ENCODE measurements at places on chromosomes 3 and 15. TPM values are rescaled to one million over a fixed set of nuclear protein-coding genes. Genes with fewer than 3 reads are reported as not detected.
A peak's percentile ranks its signal among the peaks of the same experiment; 100 is the strongest.

GRCh38 chr3:70053293-70053692 is 53.8 kb downstream of the SAMMSON start:
- DNase-seq = no peak

- DNase-seq = no peak
Observed at GRCh38 chr3:4138786-4139431, 164.3 kb upstream of the SETMAR start.

GRCh38 chr3:113897373-113897777 is 50.4 kb upstream of the ZDHHC23 start:
- peak; percentile 65 for DNase-seq

- no peak for DNase-seq
Observed at GRCh38 chr15:97998307-97999071, 38.0 kb downstream of the ARRDC4 start.

- no peak for DNase-seq
Observed at GRCh38 chr3:43892061-43892460, 201.3 kb downstream of the ABHD5 start.

DNA sequence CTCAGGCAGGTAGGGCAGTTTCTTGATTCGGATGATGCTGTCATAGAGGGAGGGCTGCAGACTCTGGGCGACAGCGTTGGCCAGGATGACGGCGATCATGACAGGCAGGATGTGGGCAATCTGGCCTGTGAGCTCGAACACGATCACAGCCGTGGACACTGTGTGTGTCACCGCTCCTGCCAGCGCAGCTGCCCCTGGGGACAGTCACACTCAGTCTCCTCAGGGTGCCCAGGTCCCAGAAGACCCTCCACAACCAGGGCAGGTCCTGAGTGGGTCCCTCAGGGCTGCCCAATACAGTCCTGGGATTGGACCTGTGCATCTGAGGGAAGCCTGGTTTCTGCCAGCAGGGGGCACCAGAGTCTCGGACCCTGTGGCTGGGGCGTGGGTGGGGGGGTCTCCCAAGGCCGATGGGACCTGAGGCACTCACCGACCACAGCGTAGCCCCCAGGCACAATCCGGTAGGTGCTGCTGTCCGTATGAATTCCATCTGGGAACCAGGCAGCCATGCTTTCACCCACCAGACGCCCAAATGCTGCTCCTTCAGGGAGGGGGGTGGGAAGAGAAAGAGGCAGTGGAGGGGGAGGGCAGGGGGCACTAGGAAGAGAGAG is 7.2 kb downstream of the CLCN2 start:
- peak; percentile 82 for DNase-seq

- peak; percentile 27 for DNase-seq
Observed at GRCh38 chr3:197674741-197675562, 61.8 kb downstream of the RUBCN start.

GRCh38 chr3:125398952-125399351 is 23.8 kb upstream of the ZNF148 start:
- DNase-seq = no peak

DNA sequence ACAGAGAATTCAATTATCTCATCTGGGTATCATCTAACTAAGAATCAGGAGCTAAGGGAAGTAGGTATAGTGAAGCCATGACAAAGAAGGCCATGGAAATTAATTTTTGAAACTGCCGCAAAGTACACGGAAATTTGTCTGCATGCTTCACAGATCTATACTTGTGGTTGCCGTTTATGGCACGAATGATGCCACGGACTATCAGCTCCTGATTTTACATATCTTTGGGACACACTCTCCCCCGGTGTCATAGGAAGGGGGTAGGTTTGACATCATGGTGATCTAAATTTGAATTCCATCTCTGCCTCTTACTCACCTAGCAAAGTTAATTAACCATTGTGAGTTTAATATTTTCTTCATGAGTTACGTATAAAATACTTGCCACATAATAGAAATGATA is 14.0 kb downstream of the ARPP21 start:
- no peak for DNase-seq

DNA sequence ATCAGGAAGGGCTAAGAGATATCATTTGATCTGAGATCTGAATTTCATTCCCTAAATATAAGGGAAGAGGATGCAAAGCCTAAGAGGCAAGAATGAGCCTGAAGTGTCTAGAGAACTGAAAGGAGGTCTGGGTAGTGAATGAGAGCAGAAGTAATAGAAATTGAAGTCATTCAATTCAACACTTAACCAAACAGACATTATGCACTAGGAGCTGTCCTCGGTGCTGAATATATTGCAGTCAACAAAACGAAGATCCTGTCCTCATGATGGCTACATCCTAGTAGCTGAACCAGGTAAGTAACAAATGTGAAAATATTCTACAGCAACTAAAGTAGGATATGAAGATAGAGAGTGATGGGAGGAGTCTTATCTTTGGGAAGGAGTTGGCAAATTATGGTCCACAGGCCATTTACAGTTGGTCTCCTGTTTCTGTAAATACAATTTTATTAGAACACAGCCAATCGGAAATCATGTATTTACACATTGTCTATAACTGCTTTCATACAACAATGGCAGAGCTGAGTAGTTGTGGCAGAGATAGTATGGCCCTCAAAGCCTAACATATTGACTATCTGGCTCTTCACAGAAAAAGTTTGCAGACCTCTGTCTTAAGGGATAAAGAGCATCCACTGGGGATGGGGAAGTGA is 192.9 kb upstream of the CADPS start:
- DNase-seq = no peak

DNA sequence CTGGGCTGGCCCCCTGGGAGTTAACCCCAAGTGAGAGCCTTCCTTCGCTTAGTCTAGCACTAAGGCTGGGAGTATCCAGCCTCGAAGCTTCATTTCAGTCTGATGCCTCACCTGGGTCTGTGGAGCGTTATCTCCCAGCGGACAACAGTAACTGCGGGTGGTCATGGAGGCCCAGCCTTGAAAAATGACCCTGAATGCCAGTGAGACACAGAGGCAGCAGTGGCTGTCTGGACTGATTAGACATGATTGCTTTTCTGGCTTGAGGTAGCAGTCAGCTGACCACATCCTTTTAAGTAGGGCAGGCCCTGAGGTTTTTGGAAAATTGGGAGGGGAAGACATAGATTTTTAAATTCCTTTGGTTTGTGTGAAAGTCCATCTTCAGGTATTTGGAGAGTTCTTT is 28.2 kb upstream of the TRIM59 start:
- no peak for DNase-seq

DNA sequence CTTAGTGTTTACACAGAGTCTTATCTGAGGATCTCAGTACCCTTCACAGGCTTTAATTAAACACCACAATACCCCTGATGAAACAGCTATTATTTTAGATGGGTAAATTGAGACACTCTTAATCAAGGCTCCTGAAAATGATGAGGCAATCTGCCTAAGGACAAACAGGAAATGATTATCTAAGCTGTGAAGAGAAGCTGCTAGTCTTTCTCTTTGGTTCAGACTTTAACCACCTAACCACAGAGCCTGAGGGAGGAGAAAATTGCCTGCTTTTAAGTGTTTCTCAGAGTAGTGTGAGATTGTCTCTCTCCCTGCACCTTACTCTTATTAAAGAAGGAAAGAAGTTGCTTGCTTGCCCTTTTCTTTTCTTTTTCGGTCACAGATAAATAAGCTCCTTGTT is 364.3 kb upstream of the ADAMTS9 start:
- no peak for DNase-seq

- no peak for DNase-seq
Observed at GRCh38 chr3:25567388-25567787, 97.3 kb downstream of the TOP2B start.

DNA sequence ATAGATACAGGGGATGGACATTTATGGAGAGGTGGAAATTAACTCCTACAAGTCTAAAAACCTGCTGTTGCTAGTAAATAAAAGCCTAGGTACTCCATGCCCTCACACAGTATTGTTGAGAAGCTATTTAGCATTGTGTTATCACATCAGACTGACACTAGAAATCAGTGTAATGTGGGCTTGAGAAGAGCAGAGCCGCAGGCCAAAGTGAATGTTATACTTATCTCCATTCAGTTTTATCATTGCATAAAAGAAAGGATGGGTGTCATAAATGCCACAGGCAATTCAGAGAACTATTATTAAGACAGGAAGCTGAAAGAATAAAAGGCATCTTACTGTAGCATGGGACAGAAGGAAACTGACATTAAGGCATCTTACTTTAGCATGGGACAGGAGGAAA is 13.7 kb upstream of the ISLR start:
- DNase-seq = no peak

- no peak for DNase-seq
Observed at GRCh38 chr15:98400120-98400519, 248.2 kb upstream of the IGF1R start.

DNA sequence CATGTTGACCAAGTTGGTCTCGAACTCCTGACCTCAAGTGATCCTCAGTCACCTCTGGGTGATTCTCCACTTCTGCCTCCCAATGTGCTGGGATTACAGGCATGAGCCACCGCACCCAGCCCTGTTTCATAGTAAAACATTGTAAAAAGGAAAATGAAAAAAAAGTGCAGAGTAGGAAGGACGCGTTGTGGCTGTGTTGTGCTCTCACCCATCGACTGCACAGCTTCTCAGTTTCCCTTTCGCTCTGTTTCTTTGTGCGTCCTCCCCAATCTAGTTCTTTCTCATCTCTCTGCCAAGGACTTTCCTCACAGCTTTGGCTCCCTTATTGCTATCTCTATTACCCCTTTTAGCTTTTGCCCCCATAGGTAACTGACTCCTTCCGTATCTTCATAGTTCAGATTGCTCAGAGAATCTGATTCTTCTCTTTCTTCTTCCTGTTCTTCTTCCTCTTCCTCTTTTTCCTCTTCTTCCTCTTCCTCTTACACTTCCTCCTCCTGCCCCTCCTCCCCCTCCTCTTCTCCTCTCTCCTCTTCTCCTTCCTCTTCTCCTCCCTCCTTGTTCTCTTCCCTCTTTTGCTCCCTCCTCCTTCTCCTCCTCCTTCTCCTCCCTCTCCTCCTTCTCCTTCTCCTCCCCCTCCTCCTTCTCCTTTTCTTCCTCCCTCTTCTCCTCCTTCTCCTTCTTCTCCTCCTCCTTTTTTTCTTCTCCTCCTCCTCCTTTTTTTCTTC is 81.1 kb upstream of the VGLL4 start:
- no peak for DNase-seq

DNA sequence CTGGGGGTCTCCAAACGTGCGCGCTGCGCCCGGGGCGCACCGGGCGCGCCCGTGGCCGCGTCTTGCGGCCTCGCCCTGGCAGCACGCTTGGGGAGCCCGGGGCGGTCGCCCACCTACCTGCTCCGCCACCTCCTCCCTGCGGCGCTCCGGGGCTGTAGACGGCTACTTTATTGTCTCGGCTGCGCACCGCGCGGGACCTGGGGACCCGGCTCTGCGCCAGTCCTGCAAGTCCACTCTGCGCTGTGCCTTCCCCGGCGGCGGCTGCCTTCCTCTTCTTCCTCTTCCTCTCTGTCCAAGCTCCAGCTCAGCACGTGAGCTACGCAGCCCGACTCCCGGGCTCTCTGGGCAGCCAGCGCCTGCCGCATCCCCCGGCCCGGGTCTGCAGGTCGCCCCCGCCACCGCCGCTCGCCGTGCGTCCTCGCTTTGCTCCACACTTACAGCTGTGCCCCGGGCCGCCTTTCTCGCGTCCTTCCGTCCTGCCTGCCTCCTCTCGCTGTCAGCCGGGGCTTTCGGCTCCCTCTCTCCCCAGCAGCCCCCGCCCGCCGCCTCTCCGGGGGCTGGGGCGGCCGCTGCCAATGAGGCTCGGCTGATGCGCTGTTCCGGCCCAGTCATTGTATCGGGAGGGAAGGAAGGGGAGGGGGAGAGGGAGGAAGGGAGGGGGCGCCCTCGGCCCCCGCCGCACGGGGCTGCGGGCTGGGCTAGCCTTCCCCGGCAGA is 156.4 kb upstream of the FRMD4B start:
- no peak for DNase-seq

- no peak for DNase-seq
Observed at GRCh38 chr3:190339130-190339529, 16.9 kb upstream of the CLDN1 start.

- DNase-seq = no peak
Observed at GRCh38 chr15:64149893-64150578, 1.5 kb upstream of the SNX22 start.

- no peak for DNase-seq
Observed at GRCh38 chr15:67006083-67007065, 59.0 kb upstream of the SMAD3 start.

DNA sequence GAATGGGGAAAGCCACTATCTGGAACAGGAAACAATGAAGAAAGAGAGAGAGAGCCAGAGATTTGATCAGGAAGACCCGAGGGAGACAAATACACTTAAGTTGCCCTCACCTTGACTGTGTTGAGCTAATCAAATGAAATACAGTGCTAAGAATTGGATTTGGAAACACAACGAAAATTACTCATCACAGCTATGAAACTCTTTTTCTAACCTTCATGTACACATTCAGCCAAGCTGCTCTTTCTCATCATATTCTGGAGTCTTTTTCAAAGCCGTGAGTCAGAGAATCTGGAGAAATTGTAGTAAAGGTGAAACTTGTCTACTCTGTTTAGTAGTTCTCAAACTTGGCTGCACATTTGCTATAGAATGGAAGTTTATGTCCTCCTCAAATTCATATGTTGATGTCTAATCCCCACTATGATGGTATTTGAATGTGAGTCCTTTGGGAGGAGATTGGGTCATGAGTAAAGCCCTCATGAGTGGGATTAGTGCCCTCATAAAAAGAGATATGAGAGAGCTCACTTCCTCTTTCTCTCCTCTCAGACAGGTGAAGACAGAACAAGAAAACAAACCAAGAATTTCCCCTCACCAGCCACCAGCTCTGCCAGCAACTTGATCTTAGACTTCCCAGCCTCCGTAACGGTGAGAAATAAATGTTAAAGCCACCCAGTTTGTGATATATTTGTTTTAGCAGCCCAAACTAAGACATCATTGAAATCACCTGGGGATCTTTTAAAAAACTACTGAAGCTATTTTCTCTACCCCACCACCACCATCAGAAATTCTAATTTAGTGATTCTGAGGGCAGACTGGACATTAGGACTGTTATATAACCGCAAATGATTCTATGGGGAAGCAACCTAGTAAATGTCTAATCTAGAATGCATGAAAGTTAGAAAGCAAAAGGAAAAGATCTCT is 143.6 kb upstream of the GRM7 start:
- no peak for DNase-seq

SNTN gene
- total RNA-seq = not detected

SLMAP gene
- 83.8 TPM for total RNA-seq

DUOX1 gene
- total RNA-seq = 0.70 TPM

CFAP91 gene
- total RNA-seq = 6.2 TPM

TMEM42 gene
- 10.0 TPM for total RNA-seq

SUSD5 gene
- total RNA-seq = 0.20 TPM

A4GNT gene
- not detected for total RNA-seq

RBMS3 gene
- 4.6 TPM for total RNA-seq

AP2M1 gene
- 215 TPM for total RNA-seq

PLA2G4F gene
- total RNA-seq = 23.4 TPM

ADPGK gene
- total RNA-seq = 34.9 TPM
